Right hindlimb (tissue), 1 donor: ENCODE measurements at places on chromosomes 6 and 20.

DNA sequence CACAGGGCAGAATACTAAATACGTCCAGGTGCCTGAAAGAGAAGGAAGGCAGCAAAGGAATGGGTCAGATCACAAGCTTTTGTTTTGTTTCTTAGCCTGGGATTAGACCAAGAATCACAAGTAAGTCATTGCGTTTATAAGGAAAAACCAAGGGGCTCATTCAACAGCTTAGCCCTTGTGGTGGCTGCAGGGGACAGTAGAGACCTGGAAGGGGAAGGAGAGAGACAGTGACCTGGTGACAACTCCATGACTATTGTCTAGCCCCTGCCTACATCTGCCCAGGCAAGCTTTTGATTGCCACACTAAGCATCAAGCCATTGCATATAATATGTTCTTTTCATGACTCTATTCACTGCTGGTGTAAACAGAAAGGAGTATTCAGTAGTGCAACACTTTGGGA, 30.2 kb upstream of the TBC1D7 start:
- no peak for DNase-seq

- DNase-seq = peak; percentile 27
Measured at GRCh38 chr20:48983423-48984400, 62.2 kb downstream of the ARFGEF2 start.

DNA sequence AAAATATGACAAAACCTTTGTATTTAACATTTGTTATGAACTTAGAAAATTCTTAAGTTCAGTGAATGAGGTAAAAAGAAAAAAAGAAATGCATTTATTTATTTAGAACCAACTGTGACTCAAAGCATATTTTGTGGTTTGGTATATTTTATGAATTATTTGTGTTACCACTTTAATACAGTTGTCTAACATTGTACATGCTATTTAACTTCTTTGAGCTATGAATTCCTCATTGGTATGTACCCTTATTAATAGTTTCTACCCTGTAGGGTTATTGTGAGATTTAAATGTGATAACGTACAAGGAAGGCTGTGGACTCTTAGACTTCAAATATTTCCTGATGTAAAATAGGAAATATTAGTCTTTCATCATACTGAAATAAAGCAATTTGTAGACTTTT, 162.6 kb downstream of the MMUT start:
- no peak for DNase-seq

- DNase-seq = no peak
Measured at GRCh38 chr6:143867236-143867635, 3.0 kb downstream of the ZC2HC1B start.

GRCh38 chr6:101851911-101852310, 458.4 kb downstream of the GRIK2 start:
- DNase-seq = no peak

DNA sequence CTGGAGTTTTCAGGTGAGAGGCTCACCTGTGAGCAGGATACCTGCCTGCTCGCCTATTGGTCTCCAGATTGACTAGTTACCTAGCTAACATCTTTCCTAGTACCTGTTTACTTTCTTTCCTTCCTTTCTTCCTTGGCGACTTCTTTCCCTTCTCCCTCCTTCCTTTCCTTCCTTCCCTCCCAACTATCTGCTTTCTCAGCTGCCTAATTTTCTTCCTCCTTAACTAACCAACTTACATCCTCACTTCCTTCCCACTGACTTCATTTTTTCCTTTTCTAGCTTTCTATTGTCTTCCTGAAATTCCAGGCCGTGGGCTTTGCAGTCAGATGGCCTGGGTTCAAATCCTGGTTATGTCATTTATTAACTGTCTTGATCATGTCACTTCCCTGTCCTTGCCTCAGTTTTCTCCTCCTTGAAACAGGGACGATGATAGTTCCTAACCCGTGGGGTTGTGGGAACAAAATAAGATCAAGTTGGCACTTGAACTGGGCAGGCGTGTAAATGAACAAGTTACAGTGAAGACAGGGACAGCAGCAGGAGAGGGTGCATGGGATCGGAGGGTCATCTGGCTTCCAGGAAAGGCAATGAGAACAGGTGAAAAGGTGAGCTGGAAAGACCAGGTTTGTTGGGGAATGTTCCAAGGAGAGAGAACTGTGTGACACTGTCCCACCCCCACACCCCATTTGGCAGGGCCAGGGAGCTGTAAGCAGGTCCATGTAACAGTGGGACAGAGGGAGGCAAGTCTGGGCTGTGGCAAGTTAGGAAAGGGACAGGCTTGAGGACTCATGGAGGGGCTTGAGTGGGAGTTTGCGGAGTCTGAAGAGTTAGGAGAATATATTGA, 540 bp downstream of the SGK2 start:
- no peak for DNase-seq

GRCh38 chr6:82006027-82006738, 241.4 kb downstream of the IBTK start:
- DNase-seq = no peak

- no peak for DNase-seq
Measured at GRCh38 chr6:113530769-113531168, 326.4 kb upstream of the MARCKS start.

DNA sequence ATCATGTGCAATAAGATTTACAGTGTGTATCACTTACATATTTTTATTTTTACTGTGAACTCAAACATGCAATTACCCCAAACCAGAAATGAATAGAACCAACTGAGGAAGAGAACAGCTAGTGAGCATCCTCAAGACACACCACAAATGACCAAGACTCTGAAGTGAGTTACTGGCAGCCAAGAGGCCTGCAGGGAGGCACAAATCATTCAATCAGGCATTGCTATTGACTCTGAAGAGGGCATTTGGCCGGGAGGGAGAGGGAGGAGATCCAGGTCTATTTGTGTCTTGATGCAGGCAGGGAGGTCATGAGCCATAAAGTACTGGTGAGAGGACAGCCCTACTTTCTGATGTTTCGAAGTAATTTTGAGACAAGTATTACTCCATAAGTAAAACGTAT, 257.7 kb downstream of the BCKDHB start:
- peak; percentile 45 for DNase-seq

GRCh38 chr20:47989957-47990356, 204.7 kb upstream of the SULF2 start:
- no peak for DNase-seq

DNA sequence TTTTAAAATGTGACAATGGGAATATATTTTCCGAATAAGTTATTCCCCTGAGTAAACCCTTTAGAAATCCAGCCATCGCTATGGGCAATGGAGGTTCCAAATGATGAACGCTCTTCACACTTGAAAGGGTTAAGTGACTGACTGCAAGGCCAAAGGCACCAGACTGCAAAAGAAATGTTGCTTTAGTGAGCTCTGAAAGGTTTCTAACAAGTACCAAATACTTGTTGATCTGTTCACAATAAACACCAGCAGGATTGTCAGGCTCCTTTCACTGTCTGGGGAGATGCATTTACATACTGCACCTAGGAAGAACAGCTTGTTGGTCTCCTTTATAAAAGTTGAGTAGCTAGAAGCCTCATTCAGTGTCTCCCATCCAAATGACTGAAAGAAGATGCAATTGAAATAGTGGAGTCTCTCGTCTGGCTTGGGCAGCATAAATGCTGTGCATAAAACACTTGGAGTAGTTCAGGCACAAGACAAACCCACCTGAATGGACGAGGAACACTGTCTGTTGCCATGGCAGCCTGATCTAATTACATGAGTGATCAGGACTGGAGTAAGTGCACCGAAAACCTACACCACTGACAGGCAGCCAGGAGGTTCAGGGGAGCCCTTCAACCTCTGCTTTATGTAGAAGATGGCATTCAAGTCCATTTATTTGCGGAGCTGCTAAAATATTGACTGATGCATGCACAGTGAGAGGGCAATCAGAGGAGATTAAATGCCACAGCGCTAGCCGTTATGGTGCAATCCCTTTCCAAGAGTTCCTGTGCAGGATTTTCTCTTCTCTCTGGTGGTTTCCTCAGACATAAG, 2.9 kb downstream of the ATXN1 start:
- DNase-seq = peak; percentile 51

GRCh38 chr6:170316071-170316470, 9.5 kb downstream of the FAM120B start:
- no peak for DNase-seq

DNA sequence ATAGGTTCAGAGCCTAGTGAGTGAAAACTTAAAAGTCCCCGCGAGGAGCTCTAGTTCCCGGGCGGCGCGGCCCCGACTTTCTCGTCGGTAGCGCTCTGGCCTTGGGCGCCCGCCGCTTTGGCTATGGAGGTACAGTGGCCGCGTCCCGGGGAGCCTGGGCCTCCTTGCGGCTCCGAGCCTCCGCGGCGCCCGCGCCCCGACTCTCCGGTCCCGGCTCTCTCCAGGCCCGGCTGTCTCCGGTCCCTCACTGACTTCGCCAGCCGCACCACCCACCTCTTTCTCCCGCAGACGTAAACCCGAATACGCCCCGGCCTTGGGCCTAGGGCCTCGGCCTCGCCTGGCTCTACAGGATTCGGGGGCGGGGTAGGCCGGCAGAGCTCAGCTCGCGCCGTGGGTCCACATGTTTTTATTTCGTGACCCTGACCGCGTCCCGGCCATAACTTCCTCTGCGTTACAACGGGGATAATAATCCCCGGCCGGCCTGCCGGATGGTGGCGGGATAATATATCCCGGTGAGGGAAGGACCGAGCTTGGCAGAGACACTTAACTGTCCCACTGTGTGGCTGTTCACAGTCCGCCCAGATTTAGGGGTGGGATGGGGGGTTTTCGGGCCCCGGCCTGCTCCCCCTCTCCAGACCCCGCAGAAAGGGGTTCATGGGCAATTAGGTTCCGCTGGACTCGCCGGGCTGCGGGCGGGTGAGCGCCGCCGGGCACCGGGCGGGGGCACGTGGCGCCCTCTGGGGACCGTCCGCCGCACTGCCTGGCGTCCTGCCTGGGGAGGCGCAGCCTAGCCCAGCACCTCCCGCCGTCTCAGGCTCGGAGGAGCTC, 10.0 kb upstream of the TBX18 start:
- DNase-seq = peak; percentile 79

DNA sequence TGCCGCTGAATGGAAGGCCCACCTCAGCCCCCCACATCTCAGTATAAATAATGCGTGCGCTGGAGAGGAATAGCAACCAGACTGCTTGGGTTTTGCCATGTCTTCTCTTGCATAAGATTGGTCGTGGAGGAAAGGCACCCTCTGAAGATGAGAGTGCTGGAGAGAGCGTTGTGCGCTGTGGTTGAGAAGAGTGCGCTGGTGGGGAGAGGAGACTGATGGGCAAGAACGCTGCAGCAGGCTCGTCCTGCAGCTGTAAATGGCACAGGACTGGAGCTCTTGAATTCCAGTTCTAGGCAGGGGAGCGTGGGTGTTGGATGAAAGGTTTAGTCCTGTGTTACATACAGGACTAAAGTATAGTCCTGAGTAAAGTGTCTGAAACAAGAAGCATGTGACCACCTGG, 51.5 kb downstream of the RPRD1B start:
- DNase-seq = no peak

GRCh38 chr6:63014290-63014689, 197.0 kb upstream of the FKBP1C start:
- no peak for DNase-seq

GRCh38 chr20:891058-891705, 25.0 kb downstream of the ANGPT4 start:
- DNase-seq = no peak

DNA sequence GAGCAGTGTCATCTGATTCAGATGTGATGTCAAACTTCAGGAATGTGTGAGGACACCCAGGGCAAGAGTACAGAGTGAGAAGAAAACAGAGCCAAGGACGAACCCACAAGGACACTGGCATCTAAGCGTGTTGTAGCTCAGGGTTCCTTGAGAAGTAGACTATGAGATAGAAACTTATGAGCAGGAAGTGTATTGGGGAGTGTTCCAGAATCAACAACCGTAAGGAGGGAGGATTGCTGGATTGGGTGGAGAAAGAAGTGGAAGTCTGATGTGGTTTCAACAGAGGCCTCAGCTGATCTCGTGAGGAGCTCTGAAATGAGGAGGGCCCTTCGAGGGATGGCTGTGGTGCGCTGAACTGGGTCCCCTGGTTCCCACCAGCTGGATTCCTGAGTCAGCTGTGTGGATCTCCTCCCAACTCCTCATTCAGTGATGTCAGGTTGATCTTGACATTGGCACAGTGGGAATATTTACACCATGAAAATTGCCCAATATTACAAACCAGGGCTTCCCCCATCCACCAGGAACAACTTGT, 25.7 kb upstream of the IGF2R start:
- no peak for DNase-seq

- DNase-seq = peak; percentile 97
Measured at GRCh38 chr20:57709823-57710799, at the start of gene PMEPA1. TSS of gene PMEPA1 (minus strand) at chr20:57710015. CDS start at chr20:57709582, 433 bp downstream.

- DNase-seq = no peak
Measured at GRCh38 chr6:16706911-16707783, 54.1 kb downstream of the ATXN1 start.

GRCh38 chr6:137264311-137265075, 45.3 kb upstream of the IFNGR1 start:
- DNase-seq = no peak

DNA sequence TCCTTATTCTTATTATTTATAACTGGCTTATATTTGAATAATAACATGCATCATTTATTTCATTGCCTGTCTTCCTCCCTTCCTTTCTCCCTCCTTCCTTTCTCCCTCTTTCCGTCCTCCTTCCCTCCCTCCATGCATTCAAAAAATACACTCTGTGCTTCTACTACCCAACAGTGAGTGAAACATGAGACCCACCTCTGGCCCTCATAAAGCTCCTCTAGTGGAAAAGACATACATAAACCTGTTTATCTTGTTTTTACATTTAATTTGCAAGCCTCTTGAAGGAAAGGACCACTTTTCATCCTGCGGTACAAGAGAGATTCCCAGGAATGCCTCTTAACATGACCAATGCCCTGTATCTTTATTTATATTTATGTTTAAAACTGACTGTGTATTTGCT, 21.8 kb upstream of the ISM1 start:
- no peak for DNase-seq

GRCh38 chr6:163837691-163838431, 423.3 kb downstream of the QKI start:
- DNase-seq = peak; percentile 50

DNA sequence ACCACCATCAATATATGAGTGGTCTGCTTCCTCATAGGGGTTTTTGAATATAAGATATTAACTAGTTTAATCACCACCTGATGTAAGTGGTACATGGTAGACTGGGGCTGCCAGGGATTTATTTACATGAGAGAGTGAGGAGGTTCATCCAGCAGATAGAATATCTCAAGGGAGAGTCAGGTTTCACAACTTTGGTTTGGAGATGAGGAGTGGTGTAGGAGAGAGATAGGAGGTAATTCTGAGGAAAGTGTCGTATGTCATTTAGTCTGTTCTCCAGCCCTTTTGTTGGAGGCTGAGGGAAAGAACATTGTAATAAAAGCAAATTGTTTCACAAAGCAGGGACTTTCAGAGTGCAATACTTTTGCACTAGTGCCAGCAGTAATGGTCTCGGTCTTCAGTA, 16.8 kb downstream of the L3MBTL3 start:
- no peak for DNase-seq

DNA sequence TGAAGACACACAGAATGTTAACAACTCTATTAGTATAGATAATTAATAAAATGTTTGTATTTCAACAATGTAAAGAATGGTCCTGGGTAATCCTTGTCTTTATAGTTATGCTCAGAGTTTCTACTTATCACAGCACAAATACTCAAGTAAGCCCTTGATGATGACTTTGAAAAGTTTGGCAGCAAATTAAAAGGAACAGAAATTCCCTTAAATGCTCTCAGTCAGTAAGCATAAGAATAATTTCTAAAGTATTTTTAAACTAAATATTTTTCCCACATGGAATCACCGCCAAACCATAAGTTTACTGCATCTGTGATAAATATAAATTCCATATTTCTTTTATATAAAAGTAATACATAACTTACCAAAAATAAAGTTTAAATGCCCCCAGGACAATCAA, 96.1 kb downstream of the COL12A1 start:
- no peak for DNase-seq

- DNase-seq = no peak
Measured at GRCh38 chr6:147322299-147323162, 118.3 kb downstream of the STXBP5 start.

- no peak for DNase-seq
Measured at GRCh38 chr6:2794171-2794730, 29.1 kb downstream of the WRNIP1 start.
